ENCODE measurements at places on chromosomes 16 and 17. TPM values are rescaled to one million over a fixed set of nuclear protein-coding genes. Genes with fewer than 3 reads are reported as not detected.

GRCh38 chr17:77527409-77527808, 386.6 kb downstream of the SEC14L1 start:
- DNase-seq = no peak

DNA sequence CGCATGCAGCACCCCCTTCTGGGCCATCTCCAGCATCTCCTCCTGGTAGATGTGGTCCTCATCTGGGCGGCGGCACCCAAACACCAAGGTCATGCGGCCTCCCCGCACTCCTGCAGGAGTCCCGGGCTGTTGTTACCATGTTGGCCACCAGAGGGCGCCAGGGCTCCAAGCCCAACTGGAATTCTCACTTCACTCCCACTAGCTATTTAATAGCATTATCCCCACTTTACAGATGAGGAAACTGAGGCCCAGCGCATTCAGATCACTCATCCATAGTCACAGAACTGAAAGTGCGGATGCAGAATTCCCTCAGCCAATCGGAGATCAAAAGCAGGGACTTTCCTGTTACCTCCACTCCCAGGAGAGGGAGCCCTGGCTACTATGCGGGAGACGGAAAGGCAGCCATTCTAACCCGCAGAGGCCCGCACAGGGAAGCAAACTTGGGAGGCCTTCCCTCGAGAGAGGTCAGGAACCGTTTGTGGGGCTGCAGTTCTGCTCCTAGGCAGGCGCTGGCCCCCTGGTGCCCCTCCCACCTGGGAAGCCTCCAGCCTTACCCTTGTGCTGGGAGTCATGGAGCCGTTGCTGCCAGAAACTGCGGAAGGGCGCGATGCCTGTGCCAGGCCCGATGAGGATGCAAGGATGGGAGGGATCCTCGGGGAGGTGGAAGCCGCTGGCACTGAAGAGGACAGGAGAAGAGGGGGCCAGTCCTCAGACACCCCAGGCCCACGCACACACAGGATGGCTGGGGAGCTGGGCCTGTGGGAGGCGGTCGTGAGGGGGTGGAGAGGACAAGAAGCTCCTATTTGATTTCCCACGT, 40.1 kb downstream of the NOS2 start:
- peak; percentile 76 for DNase-seq

- DNase-seq = no peak
Observed at GRCh38 chr17:68459037-68459639, 1.8 kb upstream of the WIPI1 start.

GRCh38 chr17:29347831-29348629, 42.1 kb upstream of the TAOK1 start:
- no peak for DNase-seq

GRCh38 chr16:47888142-47888541, 267.7 kb downstream of the ABCC12 start:
- no peak for DNase-seq

DNA sequence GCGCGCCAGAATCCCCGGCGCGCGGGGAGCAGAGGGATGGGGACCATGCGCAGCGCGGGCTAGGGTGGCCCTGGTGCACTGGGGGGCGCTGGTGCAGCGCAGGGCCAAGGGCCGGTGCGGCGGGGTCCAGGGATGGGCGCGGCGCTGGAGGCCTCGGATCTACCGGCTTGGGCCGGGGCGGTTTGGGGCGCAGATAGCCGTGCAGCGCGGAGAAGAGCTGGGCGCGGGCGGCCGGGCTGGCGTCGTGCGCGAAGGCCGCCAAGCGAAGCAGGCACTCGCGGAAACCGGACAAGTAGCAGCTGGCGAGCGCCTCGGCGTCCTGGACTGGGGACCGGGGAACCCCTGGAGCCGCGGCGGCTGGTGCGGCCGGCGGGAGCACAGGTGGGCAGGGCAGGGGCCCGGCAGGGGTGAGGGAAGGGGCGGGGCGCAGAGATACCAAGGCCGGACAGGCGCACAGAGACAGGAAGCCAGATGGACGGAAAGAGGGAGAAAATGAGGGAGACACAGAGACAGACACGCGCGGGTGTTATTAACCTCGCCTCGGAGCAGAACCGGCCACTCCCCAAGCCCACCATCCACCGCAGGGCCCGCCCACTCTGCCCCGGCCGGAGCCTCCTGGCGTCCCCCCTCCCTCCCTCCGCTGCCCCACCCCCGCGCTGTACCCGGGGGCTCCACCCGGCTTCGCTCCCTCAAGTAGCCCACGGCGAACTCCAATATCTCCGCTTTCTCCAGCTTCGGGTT, 2.1 kb downstream of the HES7 start:
- peak; percentile 62 for DNase-seq

- no peak for DNase-seq
Observed at GRCh38 chr17:55023626-55024025, 55.1 kb downstream of the STXBP4 start.

- DNase-seq = no peak
Observed at GRCh38 chr16:1915732-1916639, 2.2 kb downstream of the HS3ST6 start.

- DNase-seq = no peak
Observed at GRCh38 chr17:47957591-47958490, at the start of gene PRR15L. TSS of gene PRR15L (minus strand) at chr17:47957883. CDS start at chr17:47953234, 4,649 bp downstream.

The KCNJ12 gene
- polyA plus RNA-seq = 42.7 TPM

The UBE2O gene
- 12.3 TPM for polyA plus RNA-seq

The KRTAP1-4 gene
- polyA plus RNA-seq = not detected

The SEC14L1 gene
- 38.6 TPM for polyA plus RNA-seq

Measured in psoas muscle (tissue), 8 donors.